Stimulated activated CD4-positive, alpha-beta T cell treated with anti-CD3 and anti-CD28 coated beads, Interleukin-1b, Interleukin-23, amount 100 ng/mL, for 1 hour (primary cell): ENCODE measurements at places on chromosomes 2 and 18.

- no peak for DNase-seq
Measured at GRCh38 chr2:842151-842803, 108.4 kb upstream of the SNTG2 start.

DNA sequence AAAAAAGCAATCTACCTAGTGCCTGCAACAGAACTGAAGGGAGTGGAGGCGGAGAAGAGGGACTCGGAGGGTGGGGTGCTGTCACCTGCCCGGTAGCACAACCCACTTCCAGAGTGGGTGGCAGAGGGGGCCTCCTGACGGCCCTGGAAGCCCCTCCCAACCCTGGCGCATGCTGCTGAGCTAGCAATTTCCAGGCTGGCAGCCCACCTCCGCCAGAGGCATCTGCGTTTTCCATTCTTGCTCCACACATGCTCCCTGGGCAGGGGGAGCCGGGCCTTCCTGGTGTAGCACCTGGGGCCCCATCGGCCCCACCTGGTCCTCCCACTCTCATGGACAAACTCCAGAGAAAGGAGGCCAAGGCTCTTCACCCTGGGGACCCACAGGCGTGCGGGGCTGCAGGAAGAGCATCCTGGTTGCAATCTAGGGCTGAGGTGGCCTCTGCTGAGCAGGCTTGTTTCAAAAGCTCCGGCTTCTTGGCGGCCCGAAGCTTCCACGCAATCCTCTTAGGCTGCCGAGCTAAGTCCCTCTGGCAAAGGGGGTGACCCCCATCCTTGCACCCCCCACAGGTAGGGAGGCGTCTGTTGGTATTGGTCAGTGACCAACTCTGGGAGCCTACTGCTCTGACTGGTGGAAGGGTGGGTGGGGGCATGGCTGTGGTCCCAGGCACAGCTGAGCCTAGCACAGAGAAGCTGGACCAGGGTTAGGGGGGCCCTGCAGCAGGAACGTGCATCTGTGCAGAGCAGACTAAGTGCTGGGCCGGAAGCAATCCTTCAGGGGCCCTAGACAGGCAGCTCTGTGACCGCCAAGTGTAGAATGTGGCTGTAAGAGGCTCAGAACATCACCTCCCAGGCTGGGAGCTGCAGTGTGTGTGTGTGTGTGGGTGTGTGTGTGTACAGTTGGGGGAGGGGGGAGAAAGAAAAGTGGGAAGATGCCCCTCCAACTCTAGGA, 2.6 kb downstream of the HS6ST1 start:
- no peak for DNase-seq

DNA sequence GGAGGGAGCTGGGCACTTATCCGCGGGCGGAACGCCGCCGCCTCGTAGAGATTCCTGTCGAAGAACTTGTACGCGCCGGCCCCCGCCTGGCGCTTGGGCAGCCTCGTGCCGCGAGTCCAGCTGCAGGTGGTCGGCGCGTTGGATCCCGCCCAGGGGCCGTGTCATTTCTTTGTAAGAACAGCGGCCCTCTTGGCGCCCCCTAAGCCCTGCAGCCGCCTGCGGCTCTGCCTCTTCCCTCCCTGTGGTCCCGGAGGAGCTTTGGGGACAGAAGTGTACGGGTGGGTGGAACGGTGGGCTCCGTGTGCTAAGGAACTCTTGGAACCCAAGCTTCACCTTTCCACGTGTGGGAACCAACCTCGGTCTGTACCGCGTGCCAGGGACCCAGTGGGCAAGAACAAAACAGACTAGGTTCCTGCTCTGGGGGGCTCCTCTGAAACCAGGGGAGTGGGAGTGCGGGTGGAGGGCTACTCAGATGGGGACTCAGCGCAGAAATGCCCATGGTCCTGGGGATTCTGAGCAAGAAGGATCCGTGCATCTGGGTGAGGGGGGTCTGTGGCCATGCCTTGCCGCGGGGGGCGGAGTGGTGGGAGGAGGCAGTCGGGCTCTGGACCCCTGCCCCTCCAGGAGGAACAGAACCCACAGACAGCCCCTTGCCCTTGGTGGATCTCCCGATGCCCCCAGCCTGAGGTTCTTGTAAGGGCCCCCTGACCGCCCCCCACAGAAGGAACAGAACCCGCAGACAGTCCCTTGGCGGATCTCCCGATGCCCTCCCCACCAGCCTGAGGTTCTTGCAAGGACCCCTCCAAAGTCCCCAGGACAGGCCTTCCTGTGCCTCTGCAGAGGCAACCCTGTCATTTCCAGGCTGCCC, 1.5 kb downstream of the GPC1 start:
- no peak for DNase-seq

DNA sequence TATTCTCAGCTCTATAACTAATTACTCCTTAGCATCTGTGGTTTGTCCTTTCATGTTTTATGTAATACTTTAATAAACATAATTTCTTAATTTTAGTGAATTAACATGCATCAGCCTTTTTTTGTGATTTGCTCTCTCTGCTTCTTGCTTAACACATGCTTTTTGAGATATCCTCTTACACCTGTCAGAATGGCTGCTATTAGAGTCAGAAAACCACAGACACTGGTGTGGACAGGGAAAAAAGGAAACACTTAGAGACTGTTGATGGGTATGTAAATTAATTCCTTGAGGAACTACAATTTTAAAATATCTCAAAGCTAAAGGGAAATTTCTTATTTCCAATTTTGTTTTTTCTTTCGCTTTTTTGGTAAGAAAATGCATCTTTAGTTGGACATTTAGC, 549.0 kb downstream of the ZNF804A start:
- DNase-seq = no peak

DNA sequence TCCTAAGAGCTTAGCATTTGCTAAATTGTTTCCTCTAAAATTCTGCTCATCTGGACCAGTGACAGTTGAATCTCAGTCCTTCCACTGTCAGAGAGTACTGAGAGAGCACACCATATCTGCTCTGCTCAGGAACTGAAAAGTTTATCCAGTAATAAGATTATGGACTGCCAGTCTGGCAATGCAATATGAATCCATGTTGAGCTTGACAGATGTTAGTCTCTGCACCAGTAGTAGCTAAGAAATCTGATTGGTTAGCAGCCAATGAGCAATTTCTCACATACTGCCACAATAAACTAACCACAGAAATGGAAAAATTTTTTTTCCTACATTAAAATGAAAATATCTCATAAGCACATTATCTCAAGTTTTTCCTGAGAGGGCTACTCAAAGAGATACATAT, 2.3 kb downstream of the PRKD3 start:
- DNase-seq = no peak

GRCh38 chr18:78980777-78981380, 1.3 kb downstream of the SALL3 start:
- DNase-seq = no peak

DNA sequence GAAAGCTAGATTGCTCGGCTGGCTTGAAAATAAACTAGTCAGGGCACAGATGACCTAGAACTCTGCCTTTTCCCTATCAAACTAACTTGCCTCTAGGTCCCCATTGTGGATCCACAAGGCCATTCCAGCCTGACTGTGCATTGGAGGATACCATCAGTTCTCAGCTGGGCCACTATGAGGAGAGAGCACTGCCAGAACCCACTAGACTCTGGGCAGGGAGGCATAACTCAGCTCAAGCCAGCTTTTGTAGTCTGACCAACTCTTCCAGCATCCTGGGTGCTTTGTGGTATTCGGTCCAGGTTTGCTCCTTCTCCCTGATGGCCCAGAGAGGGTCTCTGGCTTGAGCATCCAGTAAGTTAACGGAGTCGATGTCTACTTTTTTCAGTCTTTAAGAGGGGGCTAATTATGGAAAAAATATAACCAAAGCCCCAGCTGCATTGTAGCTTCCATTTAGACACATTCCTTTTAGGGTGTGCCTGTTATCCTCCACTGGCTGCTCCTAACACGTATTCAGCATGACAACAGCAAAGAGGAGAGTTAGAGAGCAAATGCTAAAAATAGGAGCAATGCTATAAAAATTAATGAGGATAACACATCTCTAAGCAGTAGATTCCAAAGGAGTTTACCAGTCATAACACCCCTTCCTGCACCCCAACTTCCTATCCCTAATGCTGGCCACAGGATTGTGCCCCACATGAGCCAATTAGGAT, 15.2 kb downstream of the GKN2 start:
- DNase-seq = no peak

DNA sequence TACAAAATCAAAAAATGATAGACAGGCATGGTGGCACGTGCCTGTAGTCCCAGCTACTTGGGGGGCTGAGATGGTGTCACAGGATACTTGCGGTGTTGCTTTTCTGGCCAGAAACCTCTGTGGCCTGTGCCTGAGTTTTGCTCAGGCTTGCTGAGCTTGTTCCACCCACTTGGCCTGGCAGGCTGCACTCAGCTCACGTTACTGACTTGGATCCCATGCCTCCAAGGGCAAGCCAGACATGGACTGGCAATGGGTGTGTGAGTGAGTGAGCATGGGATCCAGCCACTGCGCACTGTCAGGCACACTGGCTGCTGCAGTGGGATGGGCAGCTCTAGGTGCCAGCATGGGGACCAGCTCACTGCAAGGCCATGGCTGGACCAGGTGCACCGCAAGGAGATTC, 67.9 kb downstream of the NCAPH start:
- DNase-seq = no peak
